ENCODE measurements at places on chromosomes 2 and 18. TPM values are rescaled to one million over a fixed set of nuclear protein-coding genes. Genes with fewer than 3 reads are reported as not detected.

GRCh38 chr2:60470340-60470739, 83.1 kb downstream of the BCL11A start:
- no peak overlapping the region for H3K4me3 ChIP-seq
- H3K4me1 ChIP-seq, result no peaks in the 10 kb centered on the region

DNA sequence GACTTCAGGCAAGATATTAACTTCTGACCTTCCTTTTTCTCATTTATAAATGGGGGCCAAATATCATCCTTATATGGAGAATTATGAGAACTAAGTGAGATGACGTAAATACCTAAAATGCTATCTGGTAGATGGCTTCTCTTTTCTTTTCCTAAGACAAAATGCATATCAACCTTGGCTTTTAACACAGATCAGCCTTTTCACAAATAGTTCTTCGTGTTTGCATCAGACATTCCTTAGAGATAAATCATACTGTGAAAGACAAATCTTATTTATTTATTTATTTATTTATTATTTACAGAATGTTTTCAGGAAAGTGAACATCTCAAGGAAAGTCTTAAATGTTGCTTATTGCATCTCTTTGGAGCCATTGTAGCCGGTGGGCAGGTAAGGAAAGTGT, 62.8 kb downstream of the NBEAL1 start:
- no peaks in the 10 kb centered on the region for H3K27me3 ChIP-seq
- no peak overlapping the region for H3K4me3 ChIP-seq
- H3K4me1 ChIP-seq, result no peaks in the 10 kb centered on the region
- no peak overlapping the region for H3K27ac ChIP-seq

DNA sequence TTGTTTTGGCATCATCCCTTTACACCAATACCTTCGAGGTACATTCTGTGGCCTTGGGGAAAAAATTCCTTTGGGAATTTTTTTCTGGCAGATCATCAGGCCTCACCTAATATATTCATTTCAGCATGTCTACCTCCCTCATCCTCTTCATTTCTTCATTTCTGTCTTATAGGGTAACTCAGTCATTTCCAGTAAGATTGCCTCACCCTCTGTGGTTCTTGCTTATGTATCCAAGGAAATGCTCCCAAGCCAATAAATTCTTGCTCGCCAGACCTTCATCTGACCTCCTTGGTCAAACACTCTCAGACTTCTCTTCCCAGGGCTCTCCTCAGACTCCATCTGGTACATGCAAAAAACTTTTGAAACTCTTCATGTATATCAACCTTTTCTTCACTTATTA, 265.6 kb downstream of the TMX3 start:
- no peaks in the 10 kb centered on the region for H3K27me3 ChIP-seq

GRCh38 chr2:227188292-227188691, 23.9 kb downstream of the COL4A3 start:
- H3K27ac ChIP-seq, result peak overlapping the region; percentile 67
- no peaks in the 10 kb centered on the region for H3K27me3 ChIP-seq
- no peak for DNase-seq

DNA sequence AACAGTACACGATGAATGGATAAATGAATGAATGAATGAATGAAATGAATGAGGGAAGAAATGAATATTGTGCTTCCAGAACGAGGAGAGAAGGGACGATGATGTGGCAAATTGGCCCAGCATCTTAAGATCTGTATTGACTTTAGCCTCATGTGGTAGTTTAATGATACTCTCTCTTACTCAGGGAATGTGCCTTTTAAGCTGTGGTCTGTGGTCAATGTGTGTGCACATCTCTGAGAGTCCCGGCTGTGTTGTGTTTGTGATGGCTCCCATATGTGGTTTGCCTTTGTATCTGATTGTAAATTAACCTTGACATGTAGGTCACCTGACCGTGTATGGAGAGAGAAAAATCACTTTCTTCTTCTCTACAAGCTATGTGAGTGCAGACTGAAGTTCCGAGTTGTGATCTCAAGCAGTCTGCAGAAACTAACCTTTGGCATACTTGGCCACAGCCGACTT, 91.2 kb downstream of the NEDD4L start:
- H3K36me3 ChIP-seq, result no peaks in the 10 kb centered on the region
- H3K4me1 ChIP-seq, result no peaks in the 10 kb centered on the region
- no peak for DNase-seq
- no peaks in the 10 kb centered on the region for H3K27me3 ChIP-seq

DNA sequence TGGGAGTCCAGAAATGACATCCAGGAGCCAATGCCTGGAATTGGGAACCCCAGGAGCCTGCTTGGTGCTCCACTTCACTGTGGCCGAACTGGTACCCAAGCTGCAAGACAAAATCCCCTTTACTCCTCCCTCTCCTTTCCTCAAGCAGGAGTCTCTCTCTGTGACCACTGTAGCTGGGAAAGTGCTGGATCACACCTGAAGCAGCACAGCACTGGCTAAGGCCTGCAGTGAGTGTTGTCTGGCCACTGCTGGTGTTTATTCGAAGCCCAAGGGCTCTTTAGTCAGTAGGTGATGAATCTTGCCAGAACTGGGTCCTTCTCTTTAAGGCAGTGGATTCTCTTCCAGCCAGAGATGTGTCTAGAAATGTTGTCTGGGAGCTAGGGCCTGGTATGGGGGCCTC, 26.4 kb downstream of the STPG4 start:
- no peaks in the 10 kb centered on the region for H3K36me3 ChIP-seq
- peaks cover 6% of the 10 kb centered on the region for H3K4me1 ChIP-seq
- no peak for DNase-seq
- H3K27ac ChIP-seq, result no peak overlapping the region

Gene THADA
- 25.6 TPM for polyA plus RNA-seq

DNA sequence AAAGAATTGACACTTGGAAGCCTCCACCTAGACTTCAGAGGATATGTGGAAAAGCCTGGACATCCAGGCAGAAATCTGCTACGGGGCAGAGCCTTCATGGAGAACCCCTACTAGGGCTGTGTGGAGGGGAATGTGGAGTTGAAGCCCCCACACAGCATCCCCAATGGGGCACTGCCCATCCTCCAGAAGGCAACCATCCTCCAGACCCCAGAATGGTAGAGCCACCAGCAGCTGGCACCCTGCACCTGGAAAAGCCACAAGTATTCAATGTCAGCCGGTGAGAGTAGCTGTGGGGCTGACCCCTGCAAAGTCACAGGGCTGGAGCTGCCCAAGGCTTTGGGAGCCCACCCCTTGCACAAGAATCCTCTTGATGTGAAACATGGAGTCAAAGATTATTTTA, 53.6 kb upstream of the SNTG2 start:
- no peaks in the 10 kb centered on the region for H3K4me1 ChIP-seq
- H3K27ac ChIP-seq, result no peak overlapping the region
- H3K36me3 ChIP-seq, result no peaks in the 10 kb centered on the region
- H3K27me3 ChIP-seq, result no peaks in the 10 kb centered on the region
- no peak for DNase-seq

GRCh38 chr2:85888020-85888683, 638 bp downstream of the ST3GAL5 start:
- peak overlapping the region; percentile 57 for H3K27ac ChIP-seq
- no peaks in the 10 kb centered on the region for H3K27me3 ChIP-seq
- H3K4me3 ChIP-seq, result peak overlapping the region; percentile 71
- DNase-seq, result peak; percentile 46
